ENCODE measurements at places on chromosomes 12 and 14.

DNA sequence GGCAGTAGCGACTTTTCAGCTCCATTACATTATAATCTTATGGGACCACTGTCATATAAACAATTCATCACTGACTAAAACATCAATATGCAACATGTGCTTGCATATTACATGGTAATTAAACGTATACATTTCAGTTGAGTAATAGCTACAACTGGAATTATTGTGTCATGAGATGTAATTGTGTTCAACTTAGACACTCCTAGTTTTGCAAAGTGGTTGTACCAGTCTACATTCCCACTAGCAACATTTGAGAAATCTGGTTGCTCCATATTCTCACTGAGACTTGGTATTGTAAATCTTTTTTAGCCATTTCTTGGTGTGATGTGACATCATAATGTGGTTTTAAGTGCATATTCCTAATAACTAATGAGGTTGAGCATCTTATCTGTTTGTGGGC is 90.0 kb downstream of the CAPZA3 start:
- no peak for DNase-seq

- DNase-seq = no peak
These were observed 40.3 kb downstream of the RIMBP2 start for GRCh38 chr12:130675791-130676190.

- DNase-seq = no peak
These were observed 1.9 kb downstream of the SRSF5 start for GRCh38 chr14:69768873-69769272.

DNA sequence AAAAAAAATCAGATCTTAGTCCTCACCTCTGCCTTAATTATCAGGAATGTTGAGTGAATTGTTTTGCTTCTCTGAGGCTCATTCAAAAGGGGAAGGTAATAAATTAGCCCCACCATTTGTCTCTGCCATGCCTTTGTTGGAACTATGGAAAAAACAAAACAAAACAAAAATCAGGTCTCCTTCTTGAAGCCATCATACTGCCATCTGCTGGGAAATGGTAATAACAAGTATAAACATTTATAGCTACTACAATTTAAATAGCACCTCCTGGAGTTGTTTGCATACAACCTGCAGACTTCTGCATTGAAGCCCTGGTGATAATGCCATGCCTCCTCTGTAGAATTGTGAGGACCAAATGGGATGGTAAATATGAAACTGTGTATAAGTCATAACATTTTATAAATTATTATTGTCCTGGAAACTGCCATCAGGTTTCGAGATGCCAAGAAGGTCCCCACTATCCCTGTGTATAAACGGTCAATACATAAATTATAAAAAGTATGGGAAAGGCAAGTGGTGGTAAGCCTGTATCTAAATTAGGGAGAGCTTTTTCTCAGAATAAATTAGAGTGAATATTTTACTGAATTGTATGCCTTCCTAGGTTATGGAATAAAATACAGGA is 87.2 kb upstream of the FGD4 start:
- DNase-seq = peak; percentile 61

DNA sequence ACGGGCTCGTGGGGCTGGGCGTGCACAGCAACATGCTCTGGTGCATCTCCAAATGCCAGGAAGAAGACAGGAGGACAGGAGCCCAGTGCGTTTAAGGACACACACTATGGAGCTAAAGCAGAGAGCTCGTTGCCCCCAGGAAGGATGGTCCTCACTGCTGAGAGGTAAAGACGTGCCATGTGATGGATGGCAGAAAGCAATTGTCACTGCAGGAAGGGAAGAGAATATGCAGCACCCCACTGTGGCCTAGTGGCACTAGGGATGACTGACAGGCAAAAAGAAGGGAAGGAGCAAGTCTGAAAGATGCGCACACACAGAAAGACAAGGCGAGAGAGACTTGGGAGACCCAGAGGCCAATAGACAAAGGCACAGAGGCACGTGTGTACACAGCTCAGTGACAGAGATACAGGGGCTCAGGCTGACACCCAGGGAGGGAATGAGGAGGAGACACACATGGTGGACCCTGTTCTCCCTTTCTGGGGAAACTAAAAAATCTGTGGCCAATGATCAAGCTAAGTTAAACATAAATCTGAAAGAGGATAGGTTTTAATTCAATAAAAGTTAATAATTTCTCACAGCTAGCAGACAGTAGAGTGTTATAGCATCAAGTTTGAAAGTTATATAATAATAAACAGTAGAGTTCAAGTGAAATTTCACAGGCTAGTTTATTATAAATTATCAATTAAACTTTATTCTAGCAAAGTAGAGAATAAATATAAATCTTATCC is 78.8 kb downstream of the CRACR2A start:
- no peak for DNase-seq

DNA sequence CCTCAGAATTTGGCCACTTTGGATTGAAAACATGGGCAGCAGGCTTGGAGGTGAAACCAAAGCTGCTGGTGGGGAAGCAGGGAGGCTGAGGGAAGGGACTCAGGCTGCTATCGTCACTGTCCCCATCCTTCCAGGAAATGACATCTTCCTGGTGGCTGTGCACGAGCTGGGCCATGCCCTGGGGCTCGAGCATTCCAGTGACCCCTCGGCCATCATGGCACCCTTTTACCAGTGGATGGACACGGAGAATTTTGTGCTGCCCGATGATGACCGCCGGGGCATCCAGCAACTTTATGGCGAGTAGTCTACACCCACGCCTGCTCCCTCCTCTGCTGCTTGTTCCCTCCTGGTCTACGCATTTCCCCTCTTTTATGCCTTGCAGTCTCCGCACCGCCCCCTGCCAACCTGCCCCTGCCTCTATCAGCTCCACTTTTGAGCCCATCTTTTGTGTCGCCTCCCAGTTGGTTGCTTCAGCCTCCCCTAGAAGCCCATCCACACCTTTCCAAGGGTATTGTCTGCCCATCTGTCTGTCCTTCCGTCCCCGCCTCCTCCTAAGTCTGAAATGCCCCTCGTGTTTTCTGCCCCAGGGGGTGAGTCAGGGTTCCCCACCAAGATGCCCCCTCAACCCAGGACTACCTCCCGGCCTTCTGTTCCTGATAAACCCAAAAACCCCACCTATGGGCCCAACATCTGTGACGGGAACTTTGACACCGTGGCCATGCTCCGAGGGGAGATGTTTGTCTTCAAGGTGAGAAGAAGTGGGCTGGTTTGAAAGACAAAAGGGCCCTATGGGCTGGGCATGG is 6.9 kb downstream of the MMP14 start:
- no peak for DNase-seq

DNA sequence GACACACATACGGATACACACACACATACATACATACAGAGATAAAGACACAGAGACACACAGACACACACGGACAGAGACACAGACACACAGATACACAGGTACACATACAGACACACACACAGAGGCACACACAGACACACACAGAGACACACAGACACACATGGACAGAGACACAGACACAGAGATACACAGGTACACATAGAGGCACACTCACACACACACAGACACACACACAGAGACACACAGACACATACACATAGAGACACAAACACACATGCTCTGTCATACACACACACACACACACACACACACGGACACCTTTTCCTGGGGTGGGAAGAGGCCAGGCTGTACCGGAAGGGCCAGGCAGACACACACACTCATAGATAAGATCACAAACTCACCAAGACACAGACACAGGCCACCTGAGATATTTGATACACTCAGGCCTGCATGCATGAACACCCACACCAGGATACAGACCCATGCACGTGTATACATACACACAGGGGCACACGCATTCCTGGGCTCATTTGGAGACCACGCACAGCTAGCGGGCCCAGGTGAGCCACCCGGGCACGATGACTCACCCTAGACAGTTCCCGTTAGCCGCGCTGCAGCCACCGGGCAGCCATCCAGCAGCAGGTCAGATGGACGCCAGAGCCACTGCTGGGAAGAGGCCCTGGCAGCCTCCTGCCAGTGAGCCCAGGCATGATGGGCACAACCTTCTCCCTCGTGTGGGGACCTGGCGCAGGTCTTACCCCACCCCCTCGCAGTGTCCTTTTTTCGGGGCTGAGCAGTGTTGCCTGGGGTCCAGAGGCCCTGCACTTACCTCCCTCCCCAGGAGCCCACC is 1.8 kb upstream of the AHNAK2 start:
- DNase-seq = no peak

DNA sequence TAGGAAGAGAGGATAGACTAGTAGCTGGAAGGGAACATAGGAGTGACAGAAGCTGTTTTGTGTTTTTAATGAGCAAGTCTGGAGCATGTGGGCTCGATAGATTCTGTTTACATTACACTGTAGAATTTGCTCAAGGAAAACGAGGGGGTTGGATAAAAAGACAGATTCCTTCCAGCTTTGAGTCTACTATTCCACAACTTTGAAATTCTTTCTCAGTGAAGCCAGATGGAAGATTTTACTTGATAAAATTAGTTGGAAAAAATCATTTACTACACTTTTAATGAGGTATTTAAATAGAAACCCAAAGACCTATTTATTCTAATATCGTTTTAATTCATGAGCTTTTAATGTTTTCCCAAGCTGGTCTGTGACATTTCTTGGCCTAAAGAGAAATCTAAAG is 19.5 kb upstream of the EPS8 start:
- DNase-seq = no peak

GRCh38 chr12:93841671-93842070 is 164.5 kb downstream of the CRADD start:
- DNase-seq = no peak

GRCh38 chr14:95683793-95684192 is 2.4 kb upstream of the TCL1B start:
- no peak for DNase-seq

GRCh38 chr14:88143810-88144209 is 138.9 kb downstream of the GPR65 start:
- no peak for DNase-seq

DNA sequence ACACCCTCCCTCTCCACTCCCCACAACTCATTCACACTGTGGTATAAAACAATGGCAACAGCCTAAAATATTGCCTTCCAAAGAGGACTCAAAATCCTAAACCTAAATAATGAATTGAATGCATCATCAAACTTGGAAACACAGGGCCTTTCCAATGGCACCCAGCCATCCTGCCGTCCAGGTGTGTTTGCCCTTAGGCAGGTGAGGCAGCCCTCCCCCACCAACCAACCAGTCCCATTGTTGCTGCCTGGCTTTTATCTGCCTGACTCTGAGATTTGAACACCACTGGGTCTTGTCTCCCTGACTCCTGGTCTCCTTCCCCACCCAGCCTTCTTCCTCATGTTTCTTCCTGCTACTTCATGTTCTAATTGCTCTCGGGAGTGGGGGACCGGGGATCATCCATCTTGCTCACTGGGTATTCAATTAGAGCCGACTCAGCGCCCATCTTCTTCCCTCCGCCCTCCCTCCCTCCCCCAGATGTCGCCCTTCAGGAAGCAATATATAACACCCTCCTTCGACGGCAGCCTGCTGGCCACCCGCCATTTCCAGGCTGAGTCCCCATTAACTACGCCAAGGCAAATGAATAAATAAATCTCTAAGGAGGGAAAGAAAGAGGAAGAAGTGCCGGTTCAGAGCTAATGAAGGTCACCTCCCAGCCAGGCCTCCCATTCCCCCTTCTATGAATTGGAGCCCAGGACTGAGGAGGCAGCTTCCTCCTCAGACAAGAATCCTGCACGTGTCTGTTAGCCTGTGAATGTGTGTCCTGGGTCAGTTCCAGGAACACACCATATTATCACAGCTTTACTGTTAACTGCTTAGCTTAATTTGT is 36.3 kb upstream of the NTF3 start:
- DNase-seq = peak; percentile 86

DNA sequence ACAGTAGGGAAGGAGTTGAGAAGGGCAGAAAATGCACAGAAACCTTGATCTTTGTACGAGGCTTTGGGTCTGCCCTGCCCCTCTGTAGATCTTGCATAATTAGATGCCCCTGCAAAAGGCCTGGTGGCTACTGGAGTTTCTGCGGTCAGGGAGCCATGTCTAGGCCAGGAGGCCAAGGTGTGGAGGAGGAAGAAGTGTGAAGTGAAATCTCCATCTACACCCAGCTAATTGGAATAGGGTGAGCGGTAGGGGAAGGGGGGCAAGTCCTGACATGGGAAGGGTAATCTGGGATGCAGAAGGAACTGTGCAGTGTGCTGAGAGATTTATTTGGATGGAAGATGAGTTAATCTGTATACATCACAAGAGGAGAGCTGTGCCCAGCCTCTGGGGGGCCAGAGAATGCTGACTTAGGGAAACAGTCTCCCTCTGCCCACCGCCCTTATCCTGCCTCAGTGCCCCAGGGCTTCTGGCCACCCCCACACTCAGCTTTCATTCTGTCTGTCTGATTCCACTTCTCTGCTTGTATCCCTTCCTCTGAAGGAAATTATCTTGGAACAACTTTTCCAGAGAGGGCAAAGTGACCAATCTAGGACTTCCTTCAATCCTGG is 5.4 kb downstream of the CYP27B1 start:
- no peak for DNase-seq

DNA sequence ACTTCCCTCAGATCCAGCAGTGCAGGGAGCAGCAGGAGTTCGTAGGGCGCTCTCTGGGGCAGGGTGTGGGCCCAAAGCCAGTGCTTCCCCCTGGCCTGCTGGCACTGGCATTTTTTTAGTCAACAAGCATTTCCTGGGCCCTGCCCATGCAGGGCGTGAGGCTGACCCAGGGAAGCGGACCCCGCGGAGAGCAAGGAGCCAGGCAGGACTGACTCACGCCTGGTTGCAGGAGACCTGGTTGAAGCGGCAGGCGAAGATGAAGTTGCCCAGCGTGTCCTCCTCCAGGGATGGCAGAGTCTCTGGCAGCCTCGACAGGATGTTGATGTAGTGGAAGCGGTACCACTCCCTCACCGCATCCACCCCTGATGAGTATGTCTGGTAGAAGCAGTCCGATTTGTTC is 13.5 kb downstream of the SCNN1A start:
- DNase-seq = no peak

DNA sequence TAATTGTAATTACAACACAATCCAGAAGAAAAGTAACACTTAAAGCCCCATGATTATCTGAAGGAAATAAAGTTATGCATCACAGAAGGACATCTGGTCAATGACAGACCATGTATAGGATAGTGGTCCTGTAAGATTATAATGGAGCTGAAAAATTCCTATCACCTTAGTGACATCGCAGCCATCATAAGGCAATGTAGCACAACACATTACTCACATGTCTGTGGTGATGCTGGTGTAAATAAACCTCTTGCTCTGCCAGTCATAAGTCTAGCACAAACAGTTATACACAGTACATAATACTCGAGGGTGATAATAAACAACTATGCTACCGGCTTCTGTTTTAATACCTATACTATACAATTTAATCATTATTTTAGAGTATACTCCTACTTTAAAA is 11.2 kb downstream of the ATG2B start:
- DNase-seq = no peak
